ENCODE measurements at places on chromosomes 12 and 14. TPM values are rescaled to one million over a fixed set of nuclear protein-coding genes. Genes with fewer than 3 reads are reported as not detected.

The ZBTB1 gene
- total RNA-seq, result 19.5 TPM

DNA sequence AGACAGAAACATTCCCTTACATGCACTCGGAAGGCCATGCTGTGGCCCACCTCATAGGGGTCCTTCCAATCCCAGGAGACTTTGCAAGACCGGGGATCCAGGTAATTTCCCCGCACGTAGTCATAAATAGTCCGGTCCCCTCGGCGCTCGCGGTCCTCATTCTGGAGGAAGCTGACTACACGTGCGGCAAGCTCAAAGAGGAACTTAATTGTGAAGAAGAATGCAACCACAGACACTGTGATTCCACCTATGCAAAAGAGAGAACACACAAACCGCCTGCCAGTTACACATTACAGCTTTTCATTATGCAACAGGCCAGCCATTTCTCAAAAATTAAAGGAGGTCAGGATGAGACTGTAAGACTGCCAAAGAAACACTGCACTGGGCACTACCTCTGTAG lies 28.4 kb downstream of the AREL1 start:
- peaks cover 90% of the 10 kb centered on the region for H3K36me3 ChIP-seq
- no peak for DNase-seq
- no peaks in the 10 kb centered on the region for H3K4me1 ChIP-seq
- H3K4me3 ChIP-seq, result no peak overlapping the region

The SLC25A47 gene
- total RNA-seq, result not detected

DNA sequence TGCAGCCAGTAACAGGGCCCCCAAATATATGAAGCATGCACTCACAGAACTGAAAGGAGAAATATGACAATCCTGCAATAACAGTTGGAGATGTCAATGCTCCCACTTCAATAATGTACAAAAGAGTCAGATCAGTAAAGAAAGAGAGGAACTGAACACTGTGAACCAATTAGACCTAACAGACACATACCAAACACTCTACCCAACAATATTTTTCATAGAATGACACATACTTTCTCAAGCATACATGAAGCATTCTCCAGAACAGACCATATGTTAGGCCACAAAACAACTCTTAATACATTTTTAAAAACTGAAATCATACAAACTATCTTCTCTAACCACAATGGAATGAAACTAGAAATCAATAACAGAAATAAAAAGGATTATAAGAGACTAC lies 80.2 kb downstream of the ELK3 start:
- no peaks in the 10 kb centered on the region for H3K27me3 ChIP-seq
- no peak for DNase-seq
- H3K27ac ChIP-seq, result no peak overlapping the region
- no peak overlapping the region for H3K4me3 ChIP-seq

The RHNO1 gene
- 7.1 TPM for total RNA-seq

- no peak overlapping the region for H3K27ac ChIP-seq
- no peaks in the 10 kb centered on the region for H3K36me3 ChIP-seq
- DNase-seq, result no peak
Observed at GRCh38 chr12:105644770-105645169, 314.3 kb downstream of the C12orf75 start.

GRCh38 chr12:84730561-84731162 lies 181.9 kb downstream of the SLC6A15 start:
- no peaks in the 10 kb centered on the region for H3K27me3 ChIP-seq
- H3K36me3 ChIP-seq, result no peaks in the 10 kb centered on the region
- no peak overlapping the region for H3K4me3 ChIP-seq
- no peak for DNase-seq
- no peak overlapping the region for H3K27ac ChIP-seq
- no peaks in the 10 kb centered on the region for H3K4me1 ChIP-seq

- H3K36me3 ChIP-seq, result no peaks in the 10 kb centered on the region
- H3K27ac ChIP-seq, result no peak overlapping the region
- no peak for DNase-seq
- H3K4me1 ChIP-seq, result no peaks in the 10 kb centered on the region
- H3K27me3 ChIP-seq, result peaks cover 6% of the 10 kb centered on the region
Observed at GRCh38 chr12:105267711-105268110, 31.7 kb upstream of the APPL2 start.

GRCh38 chr14:20215196-20215595 lies 8.3 kb upstream of the OR11H6 start:
- H3K36me3 ChIP-seq, result no peaks in the 10 kb centered on the region
- no peak for DNase-seq
- no peaks in the 10 kb centered on the region for H3K4me1 ChIP-seq
- no peaks in the 10 kb centered on the region for H3K27me3 ChIP-seq
- no peak overlapping the region for H3K27ac ChIP-seq

- DNase-seq, result no peak
- H3K4me1 ChIP-seq, result no peaks in the 10 kb centered on the region
- H3K27me3 ChIP-seq, result no peaks in the 10 kb centered on the region
- H3K36me3 ChIP-seq, result no peaks in the 10 kb centered on the region
- H3K4me3 ChIP-seq, result no peak overlapping the region
Observed at GRCh38 chr12:39626033-39626814, 6.6 kb upstream of the ABCD2 start.

DNA sequence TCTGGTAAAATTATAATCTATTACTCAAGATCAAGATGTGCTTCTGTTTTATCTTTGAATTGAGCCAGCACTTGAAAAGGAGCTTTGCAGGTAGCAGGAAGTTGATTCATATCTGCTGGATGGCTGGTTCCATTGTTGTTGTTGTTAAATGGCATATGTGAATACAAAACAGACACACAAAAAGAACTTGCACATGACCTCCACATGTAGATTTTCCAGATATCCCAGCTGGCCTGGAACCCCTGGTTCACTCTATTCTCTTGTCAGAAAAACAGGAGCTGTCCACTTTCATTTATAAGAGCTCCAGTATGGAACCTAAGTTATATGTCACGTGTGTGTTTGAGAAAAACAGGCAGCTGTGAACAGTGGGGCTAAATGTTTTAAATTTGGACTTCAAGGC lies 273.9 kb downstream of the TMEM132D start:
- DNase-seq, result no peak
- H3K4me3 ChIP-seq, result no peak overlapping the region
- no peak overlapping the region for H3K27ac ChIP-seq

Measured in heart right ventricle (tissue), 16 donors.